ENCODE measurements at places on chromosomes 7 and 10.

GRCh38 chr7:15888090-15888489 is 201.6 kb upstream of the MEOX2 start:
- no peak for DNase-seq

DNA sequence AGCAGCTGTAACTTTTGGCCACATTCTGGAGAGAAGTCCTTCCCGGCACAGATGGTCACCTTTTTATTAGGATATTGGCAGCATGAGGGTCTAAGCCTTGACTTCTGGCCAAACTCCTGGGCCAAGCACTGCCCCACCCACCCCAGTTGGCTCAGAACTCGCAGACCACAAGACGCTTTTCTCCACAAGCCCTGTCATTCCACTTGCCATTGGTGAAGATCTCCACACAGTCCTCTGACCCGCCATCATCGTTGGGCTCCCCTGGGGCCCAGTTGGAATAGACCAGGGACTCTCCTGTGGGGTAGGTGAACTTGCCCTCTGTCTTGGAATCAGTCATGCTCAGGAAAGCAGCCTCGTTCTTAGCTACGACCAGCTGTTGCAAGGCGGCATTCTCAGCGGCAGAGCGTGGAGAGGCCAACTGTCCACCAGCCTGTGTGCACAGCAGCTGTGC is 11.2 kb downstream of the SFTPD start:
- no peak for DNase-seq

DNA sequence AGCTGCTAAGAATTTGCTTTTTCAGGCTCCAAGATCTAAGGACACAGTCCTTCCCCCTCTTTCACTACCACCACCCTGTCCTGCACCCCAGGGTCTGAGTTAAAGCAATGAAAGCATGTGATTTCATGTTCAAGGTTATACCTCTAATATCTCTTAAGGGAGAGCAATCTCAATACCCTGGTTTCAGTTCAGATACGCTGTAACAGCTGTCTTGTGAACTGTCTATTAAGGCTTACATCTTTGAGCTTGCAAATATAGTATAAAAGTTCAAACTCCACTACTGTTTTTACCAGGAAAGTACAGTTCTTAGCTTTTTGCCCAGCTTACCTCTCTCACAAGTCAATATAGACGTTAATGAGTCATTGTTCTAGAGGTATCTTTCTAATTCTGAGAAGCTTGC is 2.6 kb downstream of the CPVL start:
- no peak for DNase-seq

GRCh38 chr10:88879534-88880281 is at the start of gene STAMBPL1:
Gene STAMBPL1 (plus strand): TSS chr10:88880245. CDS start chr10:88901709, 21,464 bp downstream.
- DNase-seq = no peak

DNA sequence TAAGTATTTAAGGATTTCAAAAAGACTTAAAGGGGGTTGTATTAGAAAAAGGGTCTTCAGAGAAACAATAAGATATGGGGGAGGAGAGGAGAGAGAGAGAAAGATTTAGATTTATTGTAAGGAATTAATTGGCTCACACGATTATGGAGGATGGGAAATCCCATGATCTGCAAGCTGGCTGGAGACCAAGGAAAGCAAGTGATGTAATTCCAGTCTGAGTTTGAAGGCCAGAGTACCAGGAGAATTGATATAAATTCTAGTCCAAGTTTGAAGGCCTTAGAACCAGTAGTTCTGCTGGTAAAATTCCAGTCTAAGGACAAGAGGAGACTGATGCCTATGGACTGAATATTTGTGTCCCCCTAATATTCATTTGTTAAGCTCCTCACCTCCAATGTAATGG is 20.6 kb upstream of the SLC13A1 start:
- DNase-seq = no peak

DNA sequence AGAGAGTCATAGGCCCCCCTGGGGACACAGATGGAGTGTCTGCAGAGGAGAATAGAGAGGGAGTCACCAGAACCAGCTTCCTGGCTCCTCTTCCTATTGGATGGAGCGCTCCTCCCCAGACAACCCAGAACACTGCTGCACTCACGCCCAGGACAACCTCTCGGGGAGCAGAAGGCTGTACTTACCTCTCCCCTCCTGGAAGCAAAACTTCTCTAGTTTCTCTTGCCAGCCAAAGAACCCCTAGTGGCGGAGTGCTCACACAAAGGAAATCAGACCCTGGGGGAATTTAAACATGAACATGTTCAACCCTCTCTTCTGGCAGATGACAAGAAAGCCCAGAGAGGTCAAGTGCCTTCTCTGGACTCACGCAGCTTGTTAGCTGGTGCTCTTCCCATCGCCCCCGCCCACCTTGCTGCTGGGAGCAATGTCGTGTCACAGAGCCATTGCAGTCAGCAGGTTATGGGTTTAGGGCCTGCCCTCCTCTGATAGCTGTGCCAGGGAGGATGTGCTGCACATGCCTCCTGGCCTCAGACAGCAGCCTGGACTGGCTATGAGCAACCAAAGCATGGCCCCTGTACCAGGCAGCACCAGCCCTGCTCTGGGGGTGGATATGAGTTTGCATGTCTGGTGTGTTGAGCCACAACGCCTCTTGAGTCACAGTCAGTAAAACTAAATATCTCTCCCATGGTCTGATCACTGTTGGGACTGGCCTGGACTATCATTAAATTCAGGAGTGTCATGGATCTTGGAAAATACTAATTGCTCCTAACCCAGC is 84.4 kb downstream of the SLIT1 start:
- DNase-seq = no peak

DNA sequence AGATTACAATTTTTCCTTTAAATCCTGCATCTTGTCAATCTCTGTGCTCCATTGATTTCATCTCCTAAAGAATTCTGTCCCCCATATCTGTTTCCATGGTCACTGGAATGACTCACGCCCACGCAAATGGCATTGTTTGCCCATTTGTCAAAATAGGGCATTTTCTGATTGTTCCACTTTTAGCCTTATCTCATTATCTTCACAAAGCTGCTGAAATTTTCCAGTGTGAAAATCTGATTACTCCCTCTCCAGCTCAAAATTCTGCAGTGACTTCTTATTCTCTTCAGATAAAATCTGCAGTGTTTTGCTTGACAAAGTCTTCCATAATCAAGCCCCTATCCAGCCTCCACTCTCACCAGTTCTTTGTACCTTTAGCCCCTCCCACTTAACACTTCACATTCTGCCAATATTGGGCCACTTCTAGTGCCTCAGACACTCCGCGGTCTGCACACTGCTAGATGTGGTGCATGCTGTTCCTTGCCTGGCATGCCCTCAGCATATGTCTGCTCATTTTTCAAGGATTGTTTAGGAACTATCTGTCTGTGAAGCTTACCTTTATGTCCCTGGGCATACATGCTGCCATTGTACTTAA is 33.9 kb upstream of the CTTNBP2 start:
- DNase-seq = no peak

- no peak for DNase-seq
These were observed 165.1 kb downstream of the SH3PXD2A start for GRCh38 chr10:103690281-103690680.

- DNase-seq = no peak
These were observed 448 bp upstream of the SRPK2 start for GRCh38 chr7:105389088-105389650.

Measured in stimulated activated CD8-positive, alpha-beta memory T cell treated with anti-CD3 and anti-CD28 coated beads, Interleukin-7, amount 100 ng/mL, for 48 hours (primary cell).